Naive thymus-derived CD8-positive, alpha-beta T cell (primary cell): ENCODE measurements at places on chromosomes 5 and 9. TPM values are rescaled to one million over a fixed set of nuclear protein-coding genes. Genes with fewer than 3 reads are reported as not detected.

Gene SHB
- total RNA-seq = 1.2 TPM

GRCh38 chr9:105445203-105445881 lies 2.5 kb upstream of the FSD1L start:
- H3K4me1 ChIP-seq = peaks cover 11% of the 10 kb centered on the region
- H3K4me3 ChIP-seq = no peak overlapping the region
- no peaks in the 10 kb centered on the region for H3K36me3 ChIP-seq
- H3K27me3 ChIP-seq = no peaks in the 10 kb centered on the region
- DNase-seq = no peak
- H3K27ac ChIP-seq = no peak overlapping the region

Gene FBN2
- 0.08 TPM for total RNA-seq

Gene PPP3R2
- total RNA-seq = not detected

DNA sequence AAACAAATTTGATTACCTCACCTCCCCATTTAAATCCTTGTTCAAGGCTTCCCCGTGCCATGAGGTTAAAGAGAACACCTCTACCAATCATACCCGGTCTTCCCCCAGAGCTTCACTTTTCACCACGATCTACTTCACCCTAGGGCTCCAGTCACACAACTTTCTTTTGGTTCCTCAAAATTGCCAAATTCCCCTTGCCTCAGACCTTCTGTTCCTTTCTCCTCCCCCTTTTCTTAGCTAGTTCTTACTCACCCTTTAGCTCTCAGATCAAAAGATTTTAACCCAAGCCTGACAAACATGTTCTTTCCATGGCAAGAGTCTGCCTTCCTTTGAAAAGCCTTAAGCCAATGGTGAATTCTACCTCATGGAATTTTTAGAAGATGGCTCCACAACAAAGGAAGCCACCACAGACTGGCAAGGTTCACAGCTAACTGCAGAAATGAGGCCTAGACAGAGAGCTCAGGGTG lies 56.7 kb downstream of the MAPKAP1 start:
- no peaks in the 10 kb centered on the region for H3K27me3 ChIP-seq
- no peaks in the 10 kb centered on the region for H3K36me3 ChIP-seq
- no peak for DNase-seq
- peak overlapping the region; percentile 49 for H3K27ac ChIP-seq

Gene NIPAL4
- 0.11 TPM for total RNA-seq

Gene LCN9
- total RNA-seq = not detected
